Astrocyte of the hippocampus (primary cell): ENCODE measurements at places on chromosomes 6 and 20.
A peak's percentile ranks its signal among the peaks of the same experiment; 100 is the strongest.

- DNase-seq = no peak
Observed at GRCh38 chr6:125534430-125535263, 214.8 kb upstream of the HEY2 start.

DNA sequence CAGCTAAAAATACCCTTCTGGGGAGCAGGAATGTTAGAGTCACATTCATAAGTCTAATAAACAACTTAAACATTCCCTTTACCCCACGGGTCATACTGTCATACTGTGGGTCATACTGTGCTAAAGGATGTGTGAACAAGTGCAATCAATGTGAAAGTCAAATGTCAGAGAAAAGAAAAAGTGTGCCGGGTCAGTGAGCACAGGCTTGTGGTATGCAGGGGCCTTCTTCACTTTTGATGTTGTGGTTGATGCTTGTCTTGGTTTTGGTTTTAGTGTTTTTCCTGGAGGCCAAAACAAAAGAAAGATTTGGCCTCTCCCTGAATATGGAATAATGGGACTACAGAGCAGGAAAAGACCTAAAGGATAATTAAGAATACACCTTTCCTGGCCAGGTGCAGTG lies 267.9 kb upstream of the PLN start:
- DNase-seq = no peak

GRCh38 chr6:68252632-68253031 lies 382.4 kb upstream of the ADGRB3 start:
- no peak for DNase-seq

- no peak for DNase-seq
Observed at GRCh38 chr6:6922166-6922565, 185.6 kb upstream of the RREB1 start.

DNA sequence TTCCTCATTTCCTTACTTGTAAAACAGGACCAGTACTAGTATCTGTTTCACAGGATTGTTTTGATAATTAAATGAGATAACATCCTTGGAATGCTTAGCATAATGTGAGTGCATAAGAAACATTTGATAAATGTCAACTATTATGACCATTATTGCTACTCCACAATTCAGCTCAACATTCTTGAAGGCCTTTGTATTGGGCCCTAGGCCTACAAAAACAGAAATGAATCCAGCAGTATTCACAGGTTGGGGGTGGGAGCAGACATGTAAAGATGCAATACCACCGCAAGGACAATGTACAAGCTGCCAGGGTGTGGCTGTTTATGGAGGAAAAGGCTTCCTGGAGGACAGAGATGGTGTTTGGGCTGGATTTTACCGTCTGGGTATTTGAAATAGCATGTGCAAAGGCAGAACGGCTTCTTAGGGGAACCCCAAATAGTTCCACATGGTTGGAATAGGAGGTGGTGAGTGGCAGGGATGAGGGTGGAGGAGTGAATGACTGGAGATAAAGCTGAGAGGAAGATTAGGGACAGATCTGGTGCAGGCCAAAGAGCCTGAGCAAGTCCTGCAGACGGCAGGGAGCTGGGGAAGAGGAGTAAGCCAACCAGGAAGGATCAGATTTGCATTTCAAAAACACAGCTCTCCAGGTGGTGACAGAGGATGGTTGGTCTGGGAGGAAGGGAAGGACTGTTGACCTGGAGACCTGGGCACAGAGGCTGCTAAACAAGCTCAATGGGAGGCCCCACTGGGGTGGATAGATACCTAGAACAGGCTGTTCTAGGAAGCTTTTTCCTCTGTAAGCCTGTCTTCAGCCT lies 57.0 kb upstream of the EPB41L1 start:
- DNase-seq = peak; percentile 68

DNA sequence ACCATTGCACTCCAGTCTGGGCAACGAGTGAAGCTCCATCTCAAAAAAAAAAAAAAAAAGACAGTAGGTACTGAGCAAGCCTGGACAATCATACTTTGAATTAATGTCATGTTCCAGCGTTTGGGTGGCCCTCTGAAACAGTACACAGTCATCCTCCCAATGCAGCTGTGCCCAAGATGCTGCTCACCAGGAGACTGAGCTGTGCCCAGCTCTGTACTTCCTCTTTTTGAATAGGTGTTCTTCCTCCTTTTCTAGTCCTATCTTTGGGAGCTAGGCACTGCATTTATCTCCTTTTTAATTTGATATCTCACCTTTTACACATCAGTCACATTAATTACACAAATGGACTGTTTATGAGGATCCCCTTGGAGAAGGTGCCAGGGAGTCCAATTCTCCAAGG lies 101.5 kb downstream of the RPP40 start:
- no peak for DNase-seq

GRCh38 chr6:85005494-85005893 lies 241.1 kb upstream of the TBX18 start:
- no peak for DNase-seq

- peak; percentile 72 for DNase-seq
Observed at GRCh38 chr6:24666097-24666640, 530 bp downstream of the TDP2 start.

DNA sequence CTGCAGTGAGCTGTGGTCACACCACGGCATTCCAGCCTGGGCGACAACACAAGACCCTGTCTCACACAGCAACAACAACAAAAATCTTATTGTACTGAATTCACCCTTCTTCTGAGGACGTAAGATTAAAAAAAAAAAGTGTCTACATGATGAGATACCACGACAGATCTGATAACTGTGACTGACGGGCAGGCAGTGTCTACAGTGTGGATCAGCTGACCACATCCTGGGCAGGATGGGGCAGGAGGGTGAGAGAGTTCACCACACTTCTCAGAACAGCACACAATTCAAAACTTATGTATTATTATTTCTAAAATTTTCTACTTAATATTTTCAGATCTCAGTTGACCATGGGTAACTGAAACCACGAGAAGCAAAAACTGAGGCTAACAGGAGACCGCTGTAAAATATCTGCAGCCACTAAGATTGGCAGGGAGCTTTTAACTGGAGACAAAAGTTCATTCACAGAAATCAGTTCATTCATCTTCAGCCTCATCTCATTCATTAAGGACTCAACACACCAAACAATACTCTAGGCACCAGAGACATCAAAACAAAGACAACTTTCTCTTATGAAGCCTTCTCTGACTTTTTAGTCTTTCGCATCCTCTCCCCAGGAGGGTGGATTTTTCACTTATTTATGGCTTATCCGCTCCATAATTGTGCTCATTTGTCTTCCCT lies 15.7 kb upstream of the NHSL1 start:
- no peak for DNase-seq

GRCh38 chr6:70411542-70412251 lies 1.6 kb upstream of the FAM135A start:
- no peak for DNase-seq

- DNase-seq = no peak
Observed at GRCh38 chr6:45174045-45174444, 154.1 kb upstream of the RUNX2 start.

DNA sequence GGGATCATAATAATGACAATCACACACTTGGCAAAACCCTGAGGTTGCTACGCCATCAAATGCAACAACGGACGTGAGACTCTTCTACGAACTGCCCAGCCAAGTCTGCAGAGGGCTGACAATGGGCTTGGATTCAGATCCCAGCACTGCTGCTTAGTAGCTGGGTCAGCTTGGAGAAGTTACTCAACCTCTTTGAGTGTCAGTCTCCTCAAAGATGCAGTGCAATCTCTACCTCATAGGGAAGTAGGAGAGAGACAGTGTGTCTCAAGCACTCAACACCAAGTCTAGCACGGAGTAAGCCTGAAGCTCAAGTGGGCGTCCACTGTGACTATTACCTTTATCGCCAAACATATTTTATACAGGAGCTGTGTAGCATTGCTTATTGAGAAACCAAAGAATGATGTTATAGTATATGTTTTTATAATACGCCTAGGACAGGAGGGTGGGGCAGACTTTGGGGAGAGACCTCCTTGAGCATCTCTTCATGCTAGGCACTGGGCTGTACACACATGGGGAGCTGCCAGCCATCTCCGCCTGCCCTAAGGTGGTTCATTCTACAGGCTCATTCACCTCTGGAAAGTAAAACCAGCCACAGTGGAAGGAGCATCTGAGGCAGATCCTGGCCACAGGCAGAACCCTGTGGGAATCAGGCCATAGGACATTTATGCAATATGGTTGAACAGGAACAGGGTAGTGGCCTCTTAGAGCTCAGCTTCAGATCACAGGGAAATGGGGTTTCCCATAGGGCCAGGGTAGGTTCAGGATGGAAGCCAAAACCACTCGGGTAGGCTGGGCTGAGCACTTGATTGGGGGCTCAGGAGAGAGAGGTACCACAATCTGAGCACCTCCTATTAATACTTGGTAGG lies 160.2 kb downstream of the MRPL14 start:
- DNase-seq = no peak

DNA sequence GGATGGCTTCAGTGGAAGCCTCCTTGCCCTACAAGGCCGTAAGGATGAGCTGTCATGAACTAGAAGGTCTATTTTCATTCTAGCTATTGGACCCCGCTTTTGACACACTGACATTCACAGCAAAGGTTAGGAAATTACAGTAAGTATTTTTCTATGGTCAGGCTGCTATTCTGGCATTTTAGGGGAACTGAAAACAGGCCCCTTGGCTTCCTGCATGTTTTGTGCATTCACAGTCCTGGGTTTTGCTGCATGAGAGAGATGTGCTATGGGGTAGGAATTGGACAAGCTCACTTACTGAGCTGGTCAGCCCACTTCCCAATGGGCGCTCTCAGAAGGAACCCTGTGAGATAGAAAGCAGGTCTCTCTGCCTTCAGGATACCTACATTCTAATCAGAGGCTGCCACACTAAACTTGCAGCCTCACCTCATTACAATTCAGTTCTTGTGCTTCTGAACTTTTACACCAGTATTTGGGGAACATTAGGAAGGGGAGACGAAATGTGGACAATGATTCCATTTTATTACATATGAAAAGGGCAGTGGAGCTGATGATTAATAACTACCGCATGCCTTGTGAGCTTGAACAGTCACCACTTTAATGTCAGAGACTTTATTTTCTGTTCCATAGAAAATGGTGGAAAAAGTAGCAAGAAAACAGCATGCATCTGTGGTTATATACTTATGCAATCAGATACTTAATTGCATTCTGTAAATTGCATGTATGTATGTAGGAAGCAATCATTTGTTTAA lies 86.6 kb upstream of the TAB2 start:
- no peak for DNase-seq

DNA sequence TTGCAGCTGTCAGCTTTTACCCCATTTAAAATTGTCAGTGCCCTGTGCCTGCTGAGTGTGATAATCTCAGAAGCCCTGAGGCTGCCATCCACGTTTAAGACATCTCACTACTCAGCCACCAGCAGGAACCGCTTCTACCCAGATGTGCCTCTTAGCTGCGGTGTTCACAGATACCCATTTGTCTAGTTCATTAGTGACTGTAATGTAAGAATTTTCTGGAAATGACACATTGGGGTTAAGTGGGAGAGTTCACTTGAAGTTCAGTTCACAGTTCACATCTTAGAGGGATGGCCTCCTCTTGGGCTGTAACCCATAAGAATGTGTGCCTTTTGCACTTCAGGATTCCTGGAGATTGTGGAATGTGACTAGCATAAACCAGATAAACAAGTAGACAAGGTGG lies 477.7 kb downstream of the BTBD3 start:
- peak; percentile 11 for DNase-seq

DNA sequence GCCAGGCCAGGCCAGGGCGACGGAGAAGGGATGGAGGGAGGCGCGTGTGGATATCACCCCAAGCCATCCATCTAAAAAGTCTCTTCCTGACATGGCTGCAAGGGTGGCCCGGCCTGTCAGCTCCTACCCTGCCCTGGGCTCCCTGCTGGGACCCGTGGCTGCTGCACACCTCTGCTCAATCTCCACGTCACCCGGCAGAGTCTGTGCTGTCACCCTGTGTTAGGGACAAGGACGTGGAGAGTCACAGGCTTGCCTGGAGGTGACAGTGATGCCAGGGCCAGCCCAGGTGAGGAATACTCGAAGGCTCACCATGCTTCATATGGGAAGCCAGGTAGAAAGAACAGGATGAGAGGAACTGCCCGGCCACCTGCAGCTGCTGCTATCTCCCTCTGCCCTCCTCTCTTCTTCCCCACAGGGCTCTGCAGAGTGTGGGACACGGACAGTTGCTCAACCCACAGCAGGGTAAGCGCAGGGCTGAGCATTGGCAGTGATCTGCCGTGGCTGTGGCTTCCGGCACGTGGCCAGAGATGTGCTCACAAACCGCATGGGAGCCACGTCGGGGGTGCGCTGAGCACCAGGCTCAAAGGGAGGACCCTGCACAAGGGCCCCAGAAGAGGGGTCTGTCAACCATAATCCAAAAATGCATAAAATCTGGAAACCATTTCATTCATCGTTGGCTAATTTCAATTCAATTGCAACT lies 214.3 kb downstream of the DLL1 start:
- no peak for DNase-seq

DNA sequence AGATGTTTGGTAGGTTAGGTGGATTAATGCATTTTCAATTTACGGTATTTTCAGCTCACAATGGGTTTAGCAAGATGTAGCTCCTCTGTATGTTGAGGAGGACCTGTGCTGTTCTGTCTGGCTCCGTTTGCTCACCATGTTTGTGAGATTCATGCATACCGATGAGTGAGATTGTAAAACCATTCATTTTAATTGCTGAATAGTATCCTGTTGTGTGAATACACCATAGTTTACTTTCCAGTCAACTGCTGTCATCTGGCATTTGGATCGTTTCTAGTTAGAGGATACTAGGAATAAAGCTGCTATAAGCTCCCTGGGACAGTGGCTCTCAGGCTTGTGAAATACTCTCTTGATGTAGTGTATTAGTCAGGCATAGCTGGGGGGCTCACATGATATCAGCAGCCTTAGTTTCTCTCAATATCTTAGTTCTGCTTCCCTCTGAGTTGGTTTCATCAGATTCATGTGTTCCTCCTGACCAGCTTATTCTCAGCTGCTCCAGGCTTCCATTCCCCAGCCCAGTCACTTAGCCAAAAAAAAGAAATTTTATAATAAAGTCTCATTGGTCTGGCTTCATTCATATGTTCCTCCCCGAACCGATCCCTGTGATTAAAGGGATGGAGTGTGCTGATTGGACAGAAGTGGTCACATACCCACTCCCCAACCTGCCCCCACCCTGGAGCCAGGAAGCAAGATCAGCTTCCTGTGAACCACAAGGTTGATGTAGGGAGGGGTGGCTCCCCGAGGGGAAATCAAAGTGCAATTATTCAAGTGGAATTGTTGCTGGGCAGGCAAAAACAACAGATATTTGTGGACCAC lies 10.9 kb upstream of the B4GALT5 start:
- peak; percentile 62 for DNase-seq

DNA sequence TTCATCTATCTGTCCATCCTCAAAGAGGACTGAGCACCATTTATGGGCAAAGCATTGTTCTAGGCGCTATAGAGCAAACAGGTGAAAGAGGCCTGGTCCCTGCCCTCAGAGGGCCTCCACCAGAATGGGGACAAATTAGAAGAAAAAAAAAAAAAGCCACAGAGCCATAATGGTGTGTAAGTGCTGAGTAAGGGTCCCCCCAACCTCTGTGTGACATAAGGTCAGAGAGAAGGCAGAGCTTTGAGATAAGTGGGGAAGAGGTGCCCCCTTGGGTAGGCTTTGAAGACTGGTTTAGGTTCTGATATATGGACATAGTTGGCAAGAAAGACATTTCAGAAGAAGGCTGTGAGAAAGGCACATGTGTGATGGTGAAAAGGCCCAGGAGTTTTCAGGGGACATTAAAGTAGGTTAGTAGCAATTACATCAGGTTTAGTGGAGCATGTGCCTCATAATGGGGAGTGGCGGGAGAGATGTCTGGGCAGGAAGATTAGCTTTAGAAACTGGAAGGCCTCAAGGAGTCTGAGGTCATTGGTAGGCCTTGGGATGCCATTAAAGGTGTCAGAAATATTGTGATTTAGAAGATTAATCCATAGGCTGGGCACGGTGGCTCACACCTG lies 15.3 kb upstream of the ZBTB9 start:
- no peak for DNase-seq
